ENCODE measurements at places on chromosomes 2 and 18.

DNA sequence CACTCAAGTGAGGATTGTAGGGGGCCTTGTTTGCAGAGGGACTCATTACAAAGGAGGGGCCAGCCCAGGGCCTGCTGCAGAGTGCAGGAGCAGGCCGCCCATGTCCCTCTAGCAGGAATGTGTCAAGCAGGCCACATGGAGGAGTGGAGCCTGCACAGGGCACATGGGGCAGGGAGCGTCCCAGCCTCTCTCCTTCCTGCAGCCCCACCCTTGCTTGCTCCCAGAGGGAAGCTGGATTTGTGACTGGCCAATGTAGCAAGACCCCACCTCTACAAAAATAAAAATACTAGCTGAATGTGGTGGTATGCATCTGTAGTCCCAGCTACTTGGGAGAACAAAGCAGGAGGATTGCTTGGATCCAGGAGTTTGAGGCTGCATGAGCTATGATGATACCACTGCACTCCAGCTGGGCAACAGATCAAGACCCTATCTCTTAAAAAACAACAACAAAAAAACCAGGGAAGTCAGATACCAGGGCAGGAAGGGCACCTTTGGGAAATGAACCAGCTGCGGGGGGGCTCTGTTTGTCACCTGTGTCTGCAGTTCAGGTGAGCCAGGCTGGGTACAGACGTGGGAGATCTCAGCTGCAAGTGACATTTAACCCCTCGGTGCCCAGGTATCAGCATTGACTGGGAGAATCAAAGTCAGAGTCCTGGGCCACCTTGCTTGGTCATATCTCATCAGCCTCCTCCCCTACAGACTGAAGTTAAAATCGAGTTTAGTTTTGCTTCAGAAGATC lies 27.7 kb downstream of the IMPA2 start:
- DNase-seq, result no peak

GRCh38 chr2:200637901-200638300 lies 52.1 kb downstream of the AOX1 start:
- no peak for DNase-seq

- no peak for DNase-seq
Measured at GRCh38 chr2:33126958-33127357, 180.2 kb downstream of the LTBP1 start.

- DNase-seq, result no peak
Measured at GRCh38 chr2:229350883-229351282, 79.8 kb upstream of the PID1 start.
